ENCODE measurements at places on chromosomes 5 and 9.

DNA sequence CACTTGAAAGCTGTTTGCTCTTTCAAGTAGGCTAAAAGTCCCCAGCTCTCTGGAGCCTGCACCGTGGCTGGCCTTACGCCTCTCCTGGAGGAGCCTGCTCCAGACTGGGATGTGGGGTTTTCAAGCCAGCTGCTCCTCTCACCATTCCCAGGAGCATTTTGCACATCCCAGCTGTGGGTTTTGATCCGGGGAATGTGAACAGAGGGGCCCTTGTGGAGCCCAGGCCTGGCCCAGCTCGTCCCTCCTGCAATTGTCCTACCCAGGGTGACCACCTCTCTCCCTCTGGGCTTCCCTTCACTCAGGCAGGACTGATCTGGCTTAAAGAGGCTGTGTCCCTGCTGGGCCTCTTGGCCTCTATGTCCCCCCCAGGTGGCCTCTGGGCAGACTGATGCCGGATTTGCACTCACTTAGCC, 32.5 kb upstream of the TIFAB start:
- DNase-seq = no peak

GRCh38 chr5:125492977-125493376, 746.5 kb upstream of the ZNF608 start:
- DNase-seq = no peak

DNA sequence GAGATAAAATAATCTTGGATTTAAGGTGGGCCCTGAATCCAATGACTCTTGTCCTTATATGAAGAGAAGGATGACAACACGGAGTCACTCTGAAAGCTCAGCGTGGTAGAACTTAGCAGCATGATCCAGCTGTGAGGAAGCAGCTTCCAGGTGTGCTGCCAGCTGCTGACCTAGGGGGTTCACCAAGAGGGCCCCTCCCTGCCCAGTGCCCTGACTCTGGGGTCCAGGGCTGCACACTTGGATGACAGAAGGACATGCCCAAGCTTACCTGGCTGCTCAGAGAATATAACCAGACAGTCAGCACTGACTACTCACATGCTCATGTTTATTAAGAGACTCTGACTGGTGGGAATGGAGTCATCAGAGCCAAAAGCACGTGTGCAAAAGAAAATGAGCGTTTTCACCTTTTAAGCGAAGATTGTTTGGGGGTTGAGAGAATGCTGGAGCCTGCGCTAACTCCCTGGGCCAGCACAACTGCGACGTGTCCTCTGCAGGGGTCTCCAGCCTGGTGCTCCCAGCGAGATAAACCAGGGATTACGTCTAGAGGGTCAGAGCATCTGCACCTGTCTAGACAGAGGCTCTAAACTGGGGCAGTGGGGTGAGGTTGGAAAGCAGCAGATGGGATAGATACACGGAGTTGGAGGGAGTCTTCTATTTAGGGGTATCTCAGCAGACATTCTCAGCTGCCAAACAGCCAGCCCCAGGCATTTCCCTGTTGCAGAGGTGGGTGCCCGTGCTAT, 41.3 kb downstream of the ROPN1L start:
- DNase-seq = no peak

DNA sequence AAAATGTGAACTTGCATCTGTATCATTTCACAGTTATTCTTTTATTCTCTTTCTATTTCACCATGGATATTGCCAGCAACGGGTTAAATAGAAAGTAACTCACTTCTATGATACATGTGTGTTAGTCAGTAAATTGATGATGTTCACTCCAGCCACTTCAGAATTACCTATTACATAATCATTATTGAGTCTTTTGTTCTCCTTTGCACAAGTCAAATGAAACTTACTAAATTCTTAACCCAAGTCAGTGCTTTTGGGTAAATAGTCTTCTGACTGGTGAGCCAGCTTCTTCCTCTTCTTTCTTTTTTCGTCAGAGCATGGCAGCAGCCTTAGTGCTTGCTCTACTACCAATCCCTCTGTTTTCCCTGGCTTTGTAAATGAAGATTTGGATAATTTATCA, 344.3 kb downstream of the RAB3C start:
- no peak for DNase-seq

GRCh38 chr5:131525805-131526204, 109.2 kb downstream of the RAPGEF6 start:
- DNase-seq = no peak

- peak; percentile 64 for DNase-seq
Measured at GRCh38 chr9:115250621-115251032, 132.7 kb upstream of the TNC start.

GRCh38 chr9:135038826-135039225, 48.6 kb upstream of the OLFM1 start:
- DNase-seq = no peak

GRCh38 chr9:94915476-94916450, 189.3 kb downstream of the AOPEP start:
- no peak for DNase-seq

- DNase-seq = no peak
Measured at GRCh38 chr5:117065800-117066199, 491.2 kb upstream of the SEMA6A start.

DNA sequence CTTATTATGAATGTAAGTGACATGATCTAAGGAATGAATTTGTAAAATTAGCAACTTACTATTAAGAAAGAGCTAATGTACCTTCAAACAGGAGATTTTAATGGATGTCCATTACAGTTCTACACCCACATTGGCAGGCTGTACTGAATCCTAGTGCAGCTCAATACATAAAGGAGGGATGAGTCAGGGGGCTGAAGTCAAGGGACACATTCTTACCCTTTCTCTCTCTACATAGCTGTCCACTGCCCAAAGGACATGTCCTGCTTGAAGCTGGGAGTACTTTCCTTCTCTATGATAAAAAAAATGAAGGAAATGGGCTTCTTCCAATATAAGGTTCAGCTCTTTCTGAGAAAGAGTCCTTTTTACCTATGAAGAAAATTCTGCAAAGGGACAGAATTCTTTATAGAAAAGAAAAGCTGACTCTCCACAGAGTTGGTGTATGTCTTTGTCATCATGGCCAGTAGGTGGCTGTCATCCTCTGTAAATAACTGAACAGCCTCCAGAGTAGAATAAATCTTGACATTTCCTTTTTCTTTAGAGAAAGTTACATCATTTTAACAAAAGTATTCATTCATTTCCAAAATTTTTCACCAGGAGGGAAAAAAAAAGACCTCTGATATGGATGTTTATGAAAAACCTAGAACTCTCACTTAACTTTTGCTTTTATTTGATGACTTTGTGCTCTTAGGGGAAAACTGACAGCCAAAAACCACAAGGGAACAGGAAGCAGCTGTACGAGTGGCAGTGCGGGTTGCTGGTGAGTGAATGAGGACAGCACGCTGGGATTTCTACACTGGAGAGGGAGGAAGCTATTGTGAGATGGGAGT, 13.1 kb upstream of the IFNA14 start:
- DNase-seq = peak; percentile 9

DNA sequence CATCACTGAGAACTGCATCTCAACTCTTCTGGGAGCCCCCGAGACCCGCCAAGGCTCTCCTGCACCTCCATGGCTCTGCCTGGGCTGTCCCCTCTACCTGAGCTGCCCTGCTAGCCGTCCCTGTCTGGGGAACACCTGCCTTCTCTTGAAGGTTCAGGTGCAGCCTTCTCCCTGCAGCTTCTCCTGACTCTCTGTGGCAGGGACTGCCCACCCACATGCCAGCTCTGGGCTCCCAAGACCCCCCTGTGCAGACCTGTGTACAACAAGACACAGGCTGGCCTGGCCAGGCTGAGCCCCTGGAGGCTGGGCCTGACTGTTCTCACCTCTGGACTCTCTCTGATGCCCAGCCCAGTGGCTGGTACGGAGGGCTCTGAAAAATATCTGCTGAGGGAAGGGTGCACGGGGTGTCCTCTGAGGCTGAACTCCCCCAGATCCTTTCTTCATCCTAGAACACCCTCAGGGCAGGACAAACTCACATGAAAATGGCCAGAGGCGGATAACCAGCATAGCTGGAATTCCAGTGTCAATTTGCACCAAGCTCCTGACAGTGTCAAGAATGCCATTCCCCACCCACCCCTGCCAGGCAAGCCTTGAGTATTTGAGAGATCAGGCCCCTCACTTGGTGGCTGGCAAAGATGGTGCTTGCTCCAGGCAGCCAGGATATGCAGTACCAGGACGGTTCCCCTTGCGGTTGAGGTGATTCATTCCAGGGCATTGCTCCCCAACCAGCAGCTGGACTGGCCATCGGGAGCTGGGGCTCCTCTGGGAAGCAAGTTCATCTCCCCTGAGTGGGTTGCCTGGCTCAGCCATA, 40.9 kb upstream of the SLC25A51 start:
- DNase-seq = no peak

- DNase-seq = no peak
Measured at GRCh38 chr5:63878788-63879187, 83.5 kb downstream of the HTR1A start.

- no peak for DNase-seq
Measured at GRCh38 chr5:171249460-171249859, 59.6 kb upstream of the TLX3 start.

- peak; percentile 15 for DNase-seq
Measured at GRCh38 chr9:69945671-69946141, 97.9 kb upstream of the MAMDC2 start.

GRCh38 chr5:35741971-35742370, 114.7 kb upstream of the IL7R start:
- DNase-seq = no peak

DNA sequence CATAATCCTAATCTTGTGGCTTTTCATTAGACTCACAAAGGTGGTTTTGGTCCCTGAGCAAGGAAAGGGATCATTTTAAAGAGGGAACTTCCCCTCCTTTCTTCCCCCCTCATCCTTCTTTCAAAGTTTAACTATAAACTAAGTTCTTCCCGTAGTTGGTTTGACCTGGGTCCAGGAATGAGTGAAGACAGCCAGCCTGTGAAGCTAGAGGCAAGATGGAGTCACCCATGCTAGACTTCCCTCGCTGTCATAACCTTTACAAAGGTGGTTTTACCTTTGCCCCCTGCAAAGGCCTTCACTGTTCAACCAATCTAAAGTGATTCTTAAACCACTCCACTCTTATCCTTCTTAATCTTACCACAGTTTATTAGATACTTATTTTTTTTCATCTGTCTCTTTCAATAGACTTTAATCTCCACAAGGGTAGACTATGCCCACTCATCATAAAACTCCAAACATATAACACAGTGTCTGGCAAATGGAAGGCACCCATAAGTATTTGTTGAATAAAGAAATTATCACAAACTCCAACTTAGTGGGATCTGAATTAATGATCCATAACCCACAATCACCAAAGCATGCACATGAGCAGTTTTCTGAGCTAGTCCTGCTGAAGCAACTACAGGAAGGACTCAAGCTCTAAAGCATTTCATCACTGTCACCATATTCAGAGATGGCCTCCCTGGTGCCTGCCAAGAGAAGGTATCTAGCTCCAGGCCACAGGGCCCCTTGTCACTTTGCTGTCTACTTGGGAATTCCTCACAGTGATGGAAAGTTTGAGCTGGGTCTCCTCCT, 369.0 kb downstream of the SPOCK1 start:
- no peak for DNase-seq

DNA sequence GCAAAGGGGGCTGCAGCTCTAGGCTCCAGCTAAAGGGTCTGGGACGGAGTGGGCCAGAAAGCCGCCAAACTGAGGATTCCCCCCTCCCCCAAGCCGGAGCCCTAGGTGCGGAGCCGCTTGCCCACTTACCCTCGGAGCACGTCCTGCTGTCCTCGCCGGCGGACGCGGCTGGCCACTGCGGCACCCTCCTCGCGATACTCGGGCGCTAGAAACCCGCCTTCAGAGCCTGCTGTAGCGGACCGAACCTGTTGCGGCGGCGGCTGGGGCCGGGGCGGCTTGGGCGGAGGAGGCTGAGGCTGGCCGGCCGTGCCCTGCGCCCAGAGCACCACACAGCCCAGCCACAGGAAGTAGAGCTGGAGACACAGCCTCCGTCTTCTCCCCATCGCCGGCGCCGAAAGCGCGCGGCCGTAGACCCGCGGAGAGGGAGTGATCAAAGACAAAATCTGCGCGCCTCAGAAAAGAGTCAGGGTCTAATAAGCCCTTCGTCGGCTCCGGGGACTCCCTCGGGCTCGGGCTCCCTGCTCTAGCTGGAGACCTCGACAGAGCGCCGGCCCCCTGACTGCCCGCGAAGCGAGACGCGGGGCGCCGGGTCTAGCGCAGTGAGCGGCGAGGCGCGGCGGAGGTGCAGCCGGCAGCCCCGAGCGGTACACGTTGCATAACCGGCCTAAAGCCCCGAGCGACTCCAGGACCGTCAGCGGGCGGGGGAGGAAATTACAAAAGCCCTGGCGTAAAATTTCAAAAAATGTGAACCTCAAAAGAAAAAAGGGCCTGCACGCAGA, 635 bp downstream of the FBN2 start:
- no peak for DNase-seq

DNA sequence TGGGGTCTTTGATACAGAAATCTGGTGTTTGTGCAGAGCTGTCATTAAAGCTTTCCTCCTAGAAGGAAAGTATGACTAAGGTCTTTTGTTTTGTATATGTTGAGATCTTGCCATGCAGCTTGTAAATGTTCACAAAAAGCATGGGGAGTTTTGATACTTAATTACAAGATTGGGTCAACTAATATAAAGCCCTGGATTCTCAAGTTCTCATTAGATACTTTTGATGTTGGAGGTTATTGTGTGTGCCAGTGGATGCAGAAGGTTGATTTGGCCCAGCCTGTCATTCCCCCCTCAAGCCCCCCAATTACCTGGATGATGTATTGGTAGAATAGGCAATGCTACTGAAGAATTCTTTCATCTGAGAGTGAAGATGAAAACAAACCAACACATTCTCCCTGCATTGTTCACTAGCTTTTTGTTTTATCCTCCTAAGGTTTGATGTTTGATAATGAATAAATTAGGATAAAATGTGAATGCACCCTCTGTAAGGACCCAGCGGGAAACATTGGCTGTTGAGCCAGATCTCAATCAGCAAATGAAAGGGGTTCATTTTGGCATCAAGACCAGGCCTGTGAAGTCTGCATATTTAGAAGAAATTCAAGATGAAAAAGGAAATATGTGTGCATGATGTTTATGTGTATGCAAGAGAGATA, 61.9 kb upstream of the ADAMTS19 start:
- DNase-seq = no peak

DNA sequence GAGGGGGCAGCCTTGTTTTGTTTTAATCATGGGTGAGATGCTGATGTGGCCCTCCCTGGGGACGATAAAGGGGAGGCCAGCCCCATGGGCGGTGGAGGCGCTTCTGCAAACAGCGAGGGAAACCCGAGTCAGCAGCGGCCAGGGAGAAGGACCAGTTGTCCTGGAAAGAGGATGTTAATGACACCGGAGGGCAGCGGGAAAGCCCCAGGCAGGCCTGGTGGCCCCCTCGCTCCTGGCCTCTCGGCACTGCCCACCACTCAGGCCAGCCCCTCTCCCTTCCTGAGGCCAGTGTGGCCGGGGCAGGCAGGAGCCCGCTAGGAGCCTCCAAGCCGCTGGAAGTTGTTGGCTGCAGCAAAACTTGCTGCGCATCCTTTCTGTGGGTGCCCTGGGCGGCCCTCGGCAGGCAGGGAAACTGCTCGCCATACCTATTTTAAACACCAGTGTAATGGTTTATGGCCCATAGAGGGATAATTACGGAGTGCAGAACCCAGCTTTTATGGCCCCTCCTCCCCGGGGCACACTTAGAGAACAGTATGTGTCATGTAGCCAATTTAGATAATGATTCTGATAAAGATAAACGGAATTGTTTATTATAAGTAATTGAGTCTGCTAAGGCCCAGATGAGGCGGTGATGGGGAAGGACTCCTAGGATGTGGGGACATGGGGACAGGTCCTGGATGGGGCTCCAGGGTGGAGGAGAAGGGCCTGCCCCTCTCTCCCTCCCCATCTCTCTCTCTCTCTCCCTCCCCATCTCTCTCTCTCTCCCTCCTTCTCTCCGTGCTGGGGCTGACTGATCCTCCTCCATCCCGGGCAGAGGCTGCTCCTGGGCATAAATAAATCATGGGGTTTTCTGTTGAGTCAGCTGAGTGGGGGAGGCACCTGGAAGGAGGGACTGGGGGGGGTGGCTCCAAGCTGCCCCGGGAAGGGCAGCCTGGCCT, 36.9 kb downstream of the LMX1B start:
- DNase-seq = no peak
